Activated T-cell treated with anti-CD3 and anti-CD28 coated beads for 48 hours (primary cell): ENCODE measurements at places on chromosomes 1 and 21.

GRCh38 chr1:206706298-206706791 lies 21.6 kb downstream of the MAPKAPK2 start:
- peak; percentile 63 for DNase-seq

- no peak for DNase-seq
These were observed 667.1 kb downstream of the LTN1 start for GRCh38 chr21:28325618-28326017.

- DNase-seq, result no peak
These were observed 415.0 kb downstream of the HLX start for GRCh38 chr1:221294242-221294641.

GRCh38 chr1:6745073-6745472 lies 40.2 kb upstream of the CAMTA1 start:
- DNase-seq, result peak; percentile 35

DNA sequence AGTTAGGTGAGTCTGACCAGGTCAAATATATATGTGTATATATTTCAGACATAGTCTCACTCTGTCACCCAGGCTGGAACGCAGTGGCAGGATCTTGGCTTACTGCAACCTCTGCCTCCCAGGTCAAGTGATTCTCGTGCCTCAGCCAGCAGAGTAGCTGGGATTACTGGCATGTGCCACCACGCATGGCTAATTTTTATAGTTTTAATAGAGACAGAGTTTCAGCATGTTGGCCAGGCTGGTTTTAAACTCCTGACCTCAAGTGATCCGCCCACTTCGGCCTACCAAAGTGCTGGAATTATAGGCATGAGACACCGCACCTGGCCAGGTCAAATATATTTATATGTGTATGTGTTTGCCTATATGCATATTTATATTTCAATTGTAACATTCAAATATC lies 581.5 kb upstream of the B3GALT2 start:
- no peak for DNase-seq

- no peak for DNase-seq
These were observed 82.5 kb upstream of the DPH5 start for GRCh38 chr1:101108111-101108500.

DNA sequence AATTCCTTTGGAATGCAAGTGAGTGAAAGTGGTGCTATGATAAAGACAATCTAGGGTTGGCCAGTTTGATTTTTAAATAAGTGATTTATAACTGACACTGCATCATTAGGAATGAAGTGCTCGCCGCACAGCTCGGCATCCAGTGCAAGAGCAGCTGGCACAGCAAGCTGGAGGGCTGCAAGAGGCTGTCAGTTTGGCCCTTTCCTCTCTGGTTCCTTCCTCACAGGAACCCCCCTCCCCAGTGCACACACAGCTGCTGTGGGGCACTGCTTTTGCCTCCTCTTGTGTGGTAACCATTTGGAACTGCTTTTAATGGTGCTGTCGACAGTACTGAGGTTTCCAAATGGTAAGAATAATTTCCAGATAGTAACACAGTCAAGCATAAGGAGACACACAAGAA lies 10.4 kb upstream of the BCAR3 start:
- no peak for DNase-seq

- no peak for DNase-seq
These were observed 9.9 kb downstream of the CFAP410 start for GRCh38 chr21:44329086-44329889.

DNA sequence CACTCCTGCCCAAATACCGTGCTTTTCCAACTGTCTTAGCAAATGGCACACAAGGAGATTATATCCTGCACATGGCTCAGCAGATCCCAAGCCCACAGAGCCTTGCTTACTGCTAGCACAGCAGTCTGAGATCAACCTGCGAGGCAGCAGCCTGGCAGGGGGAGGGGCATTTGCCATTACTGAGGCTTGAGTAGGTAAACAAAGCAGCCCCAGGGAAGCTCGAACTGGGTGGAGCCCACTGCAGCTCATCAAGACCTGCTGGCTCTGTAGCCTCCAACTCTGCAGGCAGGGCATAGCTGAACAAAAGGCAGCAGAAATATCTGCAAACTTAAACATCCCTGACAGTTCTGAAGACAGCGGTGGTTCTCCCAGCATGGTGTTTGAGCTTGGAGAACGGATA lies 70.1 kb upstream of the PTBP2 start:
- DNase-seq, result no peak

- no peak for DNase-seq
These were observed 16.8 kb downstream of the LRP8 start for GRCh38 chr1:53310847-53311681.

GRCh38 chr1:84272401-84272800 lies 29.1 kb upstream of the SAMD13 start:
- no peak for DNase-seq

DNA sequence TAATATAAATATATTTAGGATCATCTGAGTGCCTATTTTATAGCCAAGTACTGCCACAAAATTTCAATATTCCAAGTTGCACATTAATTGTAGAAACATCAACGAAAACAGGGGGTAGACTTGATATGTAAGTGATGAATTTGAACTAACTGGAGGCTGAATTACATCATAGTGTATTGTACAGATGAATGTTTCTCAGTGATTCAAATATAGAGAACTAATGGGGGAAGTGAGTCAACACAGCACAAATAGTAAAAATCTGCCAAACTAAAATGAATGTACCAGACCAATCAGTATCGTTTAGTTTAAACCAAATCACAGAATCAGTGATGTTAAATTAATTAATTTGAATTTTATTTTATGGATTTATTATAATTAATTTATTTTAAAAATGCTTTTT lies 42.8 kb downstream of the RTCA start:
- no peak for DNase-seq
